ENCODE measurements at places on chromosomes 2 and 18. TPM values are rescaled to one million over a fixed set of nuclear protein-coding genes. Genes with fewer than 3 reads are reported as not detected.

Gene HOXD13
- total RNA-seq: not detected

Gene UGT1A5
- not detected for total RNA-seq

Gene CAPN14
- total RNA-seq: 0.30 TPM

Gene SERPINB7
- total RNA-seq: 8.7 TPM

Gene CROCC2
- not detected for total RNA-seq

Gene POU3F3
- total RNA-seq: not detected

Gene LMAN2L
- total RNA-seq: 16.2 TPM

Gene SMAD4
- 54.0 TPM for total RNA-seq

Gene RPL31
- 1,637 TPM for total RNA-seq

Gene M1AP
- total RNA-seq: not detected

Gene HOXD4
- not detected for total RNA-seq

Gene MROH2A
- total RNA-seq: not detected

Gene EN1
- total RNA-seq: not detected

Gene C18orf54
- total RNA-seq: 4.5 TPM

Gene PLGLB2
- total RNA-seq: 4.1 TPM

All from hair follicular keratinocyte (primary cell).